ENCODE measurements at places on chromosomes 3 and 15.

- DNase-seq, result no peak
Measured at GRCh38 chr15:40249477-40250303, 10.8 kb downstream of the PAK6 start.

DNA sequence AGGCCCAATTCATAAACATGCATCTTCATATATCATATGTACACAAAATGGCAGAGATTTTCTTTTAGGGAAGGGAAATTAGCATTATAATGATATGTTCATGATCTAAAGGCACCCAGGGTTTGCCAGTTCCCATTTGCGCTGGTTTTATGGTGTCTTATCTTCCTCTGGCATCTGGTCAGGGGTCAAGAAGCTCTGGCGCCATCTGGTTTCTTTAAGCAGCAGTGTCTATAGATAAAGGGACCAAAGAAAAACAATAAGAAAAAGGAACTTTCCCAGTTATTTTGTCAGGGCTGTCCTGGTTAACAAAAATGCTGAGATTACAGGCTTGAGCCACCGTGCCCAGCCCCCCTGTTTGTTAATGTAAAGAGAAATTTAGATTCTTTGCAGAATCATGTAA lies 3.3 kb upstream of the DCP1A start:
- peak; percentile 10 for DNase-seq

DNA sequence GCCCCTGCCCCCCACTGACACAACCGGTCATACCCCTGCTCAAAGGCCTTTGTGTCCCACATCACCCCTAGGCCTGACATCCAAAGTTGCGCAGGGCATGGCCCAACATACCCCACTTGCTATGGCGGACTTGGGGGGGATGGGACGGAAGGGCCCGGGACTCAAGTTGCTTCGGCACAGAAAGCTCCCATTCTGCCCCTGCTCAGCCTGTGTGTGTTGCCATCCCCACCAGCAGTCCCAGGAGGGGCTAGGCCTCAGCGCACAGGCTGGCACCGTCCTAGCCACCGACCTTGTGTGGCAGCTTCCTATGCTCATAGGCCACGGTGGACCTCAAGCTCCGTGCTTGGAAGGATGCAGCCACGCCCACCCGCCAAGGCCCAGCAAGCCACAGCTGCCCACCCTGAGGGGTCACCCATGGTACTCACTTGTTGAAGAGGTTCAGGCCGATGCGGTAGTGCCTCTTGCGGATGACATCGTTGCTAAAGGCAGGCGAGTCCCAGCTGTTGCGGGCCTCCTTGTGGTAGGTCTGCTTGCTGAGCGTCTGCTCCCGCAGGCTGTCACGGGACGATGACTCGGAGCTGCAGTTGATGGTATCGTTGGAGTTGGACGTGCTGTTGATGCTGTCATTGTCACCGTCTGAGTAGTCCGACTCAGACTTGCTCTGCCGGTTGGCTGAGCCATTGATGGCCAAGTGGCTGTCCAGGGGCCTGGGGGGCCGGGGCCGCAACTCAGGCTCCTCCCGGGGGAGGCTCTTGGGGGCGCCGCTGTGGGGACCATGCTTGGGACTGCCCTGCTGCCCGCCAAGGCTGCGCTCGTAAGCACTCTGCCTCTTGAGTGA lies 93.9 kb upstream of the RPL32 start:
- no peak for DNase-seq

DNA sequence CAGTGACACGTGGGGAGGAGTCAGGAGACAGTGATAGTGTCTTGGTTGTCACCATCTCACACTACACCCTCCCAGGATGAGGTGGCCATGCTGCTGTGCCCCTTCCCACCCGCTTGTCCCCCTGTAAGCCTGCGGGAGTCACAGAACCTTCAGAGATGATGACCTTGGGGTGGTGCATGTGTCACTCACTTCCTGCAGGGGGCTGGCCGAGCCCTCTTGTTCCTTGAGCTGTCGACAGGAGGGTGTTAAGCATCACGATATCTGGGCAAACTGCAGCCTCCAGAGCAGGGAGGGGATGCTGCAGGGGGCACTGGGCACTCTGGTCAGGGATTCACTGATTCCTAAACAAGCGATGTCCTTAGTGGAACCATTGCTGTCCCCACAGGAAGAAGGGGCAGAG lies 27.7 kb downstream of the FAH start:
- no peak for DNase-seq

DNA sequence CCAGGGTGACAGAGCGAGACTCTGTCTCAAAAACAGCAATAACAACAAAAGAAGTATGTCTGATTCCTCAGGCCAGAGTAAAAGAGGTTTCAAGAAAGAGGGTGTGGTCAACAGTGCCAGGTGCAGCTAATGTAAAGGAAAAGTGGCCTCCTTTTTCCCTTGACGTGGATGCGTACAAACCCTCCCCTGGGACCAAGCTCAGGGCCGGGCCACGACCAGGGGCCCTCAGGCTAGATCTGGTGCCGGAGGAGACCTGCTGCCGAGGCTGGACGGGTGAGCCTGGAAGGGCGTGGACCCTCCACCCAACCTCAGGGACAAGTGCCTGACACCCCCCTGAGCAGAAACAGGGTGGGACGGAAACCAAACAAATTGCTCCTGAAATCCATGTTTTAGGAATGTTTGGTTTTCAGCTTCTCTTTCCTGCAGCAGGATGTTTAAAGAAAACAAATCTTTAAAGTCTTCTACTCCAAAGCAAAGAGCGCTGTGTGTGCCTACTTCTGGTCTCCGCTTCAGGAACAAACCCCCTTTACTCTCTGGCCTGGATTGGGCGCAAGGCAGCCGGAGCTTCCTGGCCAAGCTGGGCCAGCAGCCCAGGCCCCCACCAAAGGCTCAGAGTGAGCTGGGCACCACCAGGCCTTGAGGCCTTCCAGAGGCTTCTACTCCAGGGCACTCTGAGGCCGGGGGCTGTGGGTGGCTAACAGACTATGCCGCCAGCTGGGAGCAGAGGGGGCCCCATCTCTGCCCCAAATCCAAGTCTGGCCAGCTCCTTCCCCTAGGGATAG lies 21.4 kb downstream of the ZDHHC19 start:
- no peak for DNase-seq

DNA sequence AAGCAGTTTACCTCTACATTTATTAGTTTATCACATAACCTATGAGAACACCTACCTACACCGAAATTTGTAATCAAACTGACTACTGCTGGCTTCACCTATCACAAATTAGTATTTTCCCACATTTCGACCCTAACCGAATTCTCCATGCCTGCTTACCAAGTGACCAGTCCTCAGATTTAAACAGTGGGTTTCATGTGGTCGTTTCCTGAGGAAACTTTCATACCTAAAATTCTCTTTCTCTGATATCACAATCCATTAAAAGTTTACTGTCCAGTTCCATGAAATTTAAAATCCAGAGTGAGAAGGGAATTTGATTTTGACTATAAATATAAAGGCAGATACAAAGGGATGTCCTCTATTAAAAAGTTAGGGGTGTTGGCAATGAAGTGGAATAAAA lies 1.9 kb downstream of the PLOD2 start:
- no peak for DNase-seq

DNA sequence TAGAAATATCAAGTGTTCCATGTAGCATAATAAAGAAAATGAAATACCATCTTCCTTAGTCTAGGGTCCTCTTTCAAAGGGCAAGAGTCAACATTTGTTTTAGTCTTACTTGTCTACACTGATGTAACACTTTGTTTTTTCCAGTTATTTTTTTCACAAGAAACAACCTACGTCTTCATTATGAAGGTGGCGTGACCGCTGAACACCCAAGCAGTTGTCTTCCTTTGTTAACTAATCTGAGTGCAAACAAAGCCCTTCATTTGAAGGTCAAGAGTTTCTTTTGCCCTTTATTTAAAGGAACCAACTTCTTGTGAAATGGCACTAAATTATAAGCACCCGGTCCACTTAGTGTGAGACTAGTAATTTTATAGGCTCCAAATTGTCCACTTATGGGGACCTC lies 73.2 kb downstream of the CD47 start:
- DNase-seq, result no peak

DNA sequence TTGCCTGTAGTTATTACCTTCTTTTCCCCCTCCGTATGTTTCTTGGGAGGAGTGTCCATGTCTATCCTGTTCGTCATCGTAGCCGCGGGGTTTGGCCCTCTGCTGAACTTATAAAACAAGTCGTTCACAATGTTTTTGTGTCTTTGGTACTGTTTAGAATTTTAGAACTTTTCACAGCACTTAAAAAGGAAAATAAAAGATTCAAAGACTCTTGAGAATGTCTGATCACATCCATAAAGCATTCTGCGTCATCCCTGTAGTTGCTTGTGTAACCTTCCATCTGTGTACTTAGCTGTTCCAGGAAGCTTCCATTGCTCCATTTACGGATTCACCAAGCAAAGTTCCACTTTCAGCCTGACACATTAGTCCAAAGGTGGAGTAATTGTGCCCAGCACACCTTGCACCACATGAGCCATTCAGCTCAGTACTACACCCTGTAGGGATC lies 677.1 kb upstream of the NR2F2 start:
- DNase-seq, result no peak

- DNase-seq, result no peak
Measured at GRCh38 chr15:84387086-84387485, 151.5 kb downstream of the GOLGA6L4 start.

DNA sequence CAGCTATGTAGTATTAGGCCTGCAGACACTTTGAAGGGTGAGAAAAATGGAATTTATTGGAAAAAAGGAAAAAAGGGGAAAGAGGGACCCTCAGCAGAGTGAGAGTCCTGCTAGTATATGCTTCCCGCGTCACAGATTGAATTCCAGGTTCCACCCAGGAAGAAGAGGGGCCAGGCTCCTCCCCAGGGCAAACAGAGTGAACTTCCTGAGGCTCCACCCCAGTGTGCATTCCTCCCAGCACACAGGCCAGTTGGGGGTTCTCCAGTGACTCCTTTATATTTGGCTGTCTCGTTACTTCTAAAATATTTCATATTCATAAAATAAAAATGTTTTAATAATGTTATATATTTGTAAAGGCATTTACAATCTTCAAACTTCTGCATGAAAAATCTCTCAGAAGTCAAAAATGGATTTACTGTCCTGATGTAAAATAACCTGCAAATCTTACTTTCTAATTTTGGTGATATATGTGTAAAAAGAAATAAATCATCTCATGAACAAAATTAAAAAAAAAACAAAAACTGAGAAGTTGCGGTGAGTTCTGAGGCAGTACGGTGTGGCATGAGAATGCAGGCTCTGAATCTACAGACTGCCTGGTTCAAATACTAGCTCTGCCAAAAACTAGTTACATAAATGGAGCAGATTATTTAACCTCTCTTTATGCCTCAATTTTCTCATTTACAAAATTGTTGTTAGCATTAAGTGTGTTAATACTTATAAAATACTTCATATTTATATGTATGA lies 175.8 kb upstream of the P2RY1 start:
- no peak for DNase-seq

DNA sequence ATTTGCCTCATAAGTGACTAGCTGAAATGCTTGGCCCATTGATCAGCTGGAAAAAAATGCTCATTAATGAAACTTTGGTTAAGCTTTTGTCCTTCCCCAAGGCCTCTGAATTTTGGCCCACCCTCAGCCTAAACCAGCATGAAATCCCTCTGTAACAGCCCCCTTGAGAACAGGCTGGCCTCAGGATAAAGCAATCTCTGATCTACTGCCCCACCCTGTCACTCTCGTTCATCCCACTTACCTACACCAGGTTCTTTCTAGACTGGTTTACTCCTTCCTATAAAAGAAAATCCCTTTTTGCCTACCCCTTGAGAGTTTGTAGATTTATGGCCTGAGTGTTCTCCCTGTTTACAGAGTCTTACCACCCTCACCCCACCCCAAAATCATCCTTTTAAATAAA lies 3.4 kb upstream of the AEN start:
- no peak for DNase-seq

GRCh38 chr3:8319935-8320634 lies 181.5 kb upstream of the LMCD1 start:
- DNase-seq, result peak; percentile 20

- DNase-seq, result no peak
Measured at GRCh38 chr3:48247401-48247811, 6.5 kb downstream of the ZNF589 start.

GRCh38 chr15:90871139-90871715 lies 2.8 kb downstream of the FURIN start:
- DNase-seq, result no peak

DNA sequence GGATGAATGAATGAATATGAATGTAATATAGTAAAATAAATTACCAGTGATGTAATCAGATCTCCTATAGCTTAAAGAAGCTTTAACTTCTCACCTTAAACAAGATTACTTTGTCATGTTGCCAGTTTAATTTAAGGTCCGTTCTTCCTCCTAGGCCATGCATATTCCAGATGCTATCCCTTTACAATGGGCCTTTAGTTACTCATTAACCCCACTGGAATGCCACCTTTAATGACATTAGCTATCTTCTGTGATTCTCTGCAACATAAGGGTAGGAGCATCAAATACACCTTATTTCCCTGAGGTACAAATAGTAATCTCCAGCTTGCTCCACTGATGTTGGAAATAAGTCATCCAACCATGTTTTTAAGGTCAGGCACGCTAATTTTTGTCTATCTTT lies 63.0 kb upstream of the TIMP4 start:
- DNase-seq, result peak; percentile 33

DNA sequence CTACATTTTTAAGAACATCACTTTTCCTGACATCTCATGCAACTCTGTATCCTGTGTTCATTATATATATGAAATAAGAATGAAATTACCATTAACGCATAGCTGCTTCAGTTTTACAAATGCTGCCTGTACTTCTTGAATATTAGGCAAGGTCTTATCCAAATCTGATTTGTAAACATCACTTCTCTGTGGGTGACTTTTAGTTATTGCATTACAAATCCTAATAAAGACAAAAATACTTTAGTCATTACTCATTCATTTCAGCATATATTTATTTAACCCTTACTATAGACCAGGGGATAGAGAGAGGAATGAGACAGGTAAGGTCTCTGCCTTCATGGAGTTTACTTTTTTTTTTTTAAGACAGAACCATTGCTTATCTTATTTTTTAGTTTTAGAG lies 36.8 kb downstream of the MTMR10 start:
- no peak for DNase-seq

DNA sequence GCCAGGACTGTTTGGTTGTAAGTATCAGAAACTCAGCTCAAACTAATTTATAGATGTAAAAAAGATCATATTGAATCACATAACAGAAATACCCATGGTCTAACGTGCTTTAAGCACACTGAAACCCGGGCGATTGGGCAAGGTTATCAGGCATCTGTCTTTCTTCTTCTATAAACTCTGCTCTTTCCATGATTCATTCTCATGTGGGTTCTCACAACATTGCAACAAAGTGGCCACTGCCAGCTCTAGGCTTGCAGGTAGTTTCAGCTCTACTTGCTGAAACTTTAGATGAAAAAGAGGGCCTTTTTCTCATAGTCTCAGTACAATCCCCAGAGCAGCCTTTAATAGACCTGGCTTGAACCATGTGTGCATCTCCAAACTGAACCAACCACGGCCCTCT lies 456.1 kb downstream of the MFSD1 start:
- DNase-seq, result no peak

DNA sequence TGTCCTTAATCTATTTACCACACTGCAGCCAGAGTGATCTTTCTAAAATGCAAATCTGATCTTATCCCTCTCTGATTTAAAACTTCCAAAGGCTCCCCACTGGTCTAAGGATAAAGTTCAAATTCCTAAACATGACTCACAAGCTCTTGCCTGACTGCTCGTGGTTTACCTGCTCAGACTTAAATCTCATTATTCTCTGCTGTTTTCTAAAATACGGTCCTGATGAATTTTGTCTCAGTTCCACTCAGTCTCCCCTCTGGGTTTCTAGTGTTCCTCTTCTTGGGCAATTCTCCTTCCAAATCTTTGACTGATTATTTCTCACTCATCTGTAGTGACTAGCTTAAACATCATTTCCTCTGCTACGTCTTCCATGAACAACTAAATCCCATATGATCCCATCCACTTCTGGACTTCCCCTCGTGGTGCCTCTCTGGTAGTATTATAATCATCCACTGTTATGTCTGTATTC lies 108.3 kb downstream of the P3H2 start:
- DNase-seq, result peak; percentile 73

Data from A549 (cell line).